ENCODE measurements at places on chromosomes 7 and 10. TPM values are rescaled to one million over a fixed set of nuclear protein-coding genes. Genes with fewer than 3 reads are reported as not detected.

Gene DGKB
- 0.29 TPM for total RNA-seq

Gene IGF2BP3
- total RNA-seq = 98.3 TPM

Gene GATA3
- total RNA-seq = 2.5 TPM

Gene ZNF33A
- total RNA-seq = 12.0 TPM

Gene SDK1
- total RNA-seq = 2.3 TPM

Gene OLAH
- 0.34 TPM for total RNA-seq

Gene RBM17
- 33.7 TPM for total RNA-seq

Gene PTF1A
- total RNA-seq = not detected

Gene C10orf71
- total RNA-seq = not detected

Gene CPED1
- 2.3 TPM for total RNA-seq

Gene TRIM50
- not detected for total RNA-seq

Gene CC2D2B
- 0.47 TPM for total RNA-seq

Gene GAD2
- total RNA-seq = not detected

Gene LAMB1
- total RNA-seq = 458 TPM

Gene EXOC4
- 55.7 TPM for total RNA-seq

Gene IDI2
- not detected for total RNA-seq

Gene ZC3HAV1L
- total RNA-seq = 28.7 TPM

Gene PPP1R17
- not detected for total RNA-seq

Gene FLNC
- 170 TPM for total RNA-seq

Gene SCIN
- total RNA-seq = 0.58 TPM

Gene CALCR
- total RNA-seq = not detected

Gene NODAL
- not detected for total RNA-seq

Gene CALHM3
- total RNA-seq = not detected

Gene NANOS1
- total RNA-seq = 0.82 TPM

Gene FAM25C
- total RNA-seq = not detected

Gene ZSCAN21
- 7.8 TPM for total RNA-seq

Gene ZNF789
- 4.7 TPM for total RNA-seq

Data from glomerular endothelial cell (primary cell).